ENCODE measurements at places on chromosomes 3 and 15.

- DNase-seq = no peak
Observed at GRCh38 chr3:100875239-100875638, 118.0 kb downstream of the ABI3BP start.

- DNase-seq = no peak
Observed at GRCh38 chr3:30035935-30036567, 570.4 kb upstream of the TGFBR2 start.

- no peak for DNase-seq
Observed at GRCh38 chr15:69902414-69903062, 195.2 kb downstream of the TLE3 start.

DNA sequence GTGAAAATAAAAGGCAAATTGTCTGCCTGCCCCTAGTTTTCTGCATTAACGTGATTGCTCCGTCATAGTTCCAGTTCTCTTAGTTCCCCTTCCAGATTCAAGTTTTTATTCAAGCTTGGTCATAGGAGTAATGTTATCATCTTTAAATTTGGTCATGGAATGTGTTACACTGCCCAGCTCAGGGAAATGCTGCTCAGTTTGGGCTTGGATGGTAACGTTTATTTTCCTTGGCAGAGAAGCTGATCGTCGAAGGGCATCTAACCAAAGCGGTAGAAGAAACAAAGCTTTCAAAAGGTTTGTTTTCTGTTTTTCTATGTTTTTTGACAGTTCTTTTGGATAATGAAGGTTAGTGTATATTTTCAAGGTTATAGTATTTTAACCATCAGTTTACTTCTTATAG is 118.4 kb upstream of the FLNB start:
- DNase-seq = no peak

GRCh38 chr3:5019411-5020241 is 40.4 kb downstream of the BHLHE40 start:
- no peak for DNase-seq

DNA sequence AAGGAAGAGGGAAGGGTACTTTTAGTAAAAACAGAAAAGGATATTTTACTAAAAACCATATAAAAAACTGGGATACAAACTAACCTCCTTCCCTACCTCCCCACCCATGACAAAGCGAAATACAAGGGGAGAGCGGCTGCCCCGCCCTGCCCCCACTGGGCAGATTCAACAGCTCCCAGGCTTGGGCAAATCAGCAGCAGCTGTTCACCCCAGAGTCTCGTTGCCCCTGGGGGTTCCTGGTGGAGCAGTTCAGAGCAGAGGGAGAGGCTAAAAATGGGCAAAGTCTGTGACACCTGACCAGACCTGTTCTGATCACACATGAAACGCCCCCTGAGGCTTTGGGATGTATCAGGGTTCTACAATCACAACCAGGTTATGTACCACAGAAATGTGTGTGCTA is 2.5 kb upstream of the ETFA start:
- no peak for DNase-seq

DNA sequence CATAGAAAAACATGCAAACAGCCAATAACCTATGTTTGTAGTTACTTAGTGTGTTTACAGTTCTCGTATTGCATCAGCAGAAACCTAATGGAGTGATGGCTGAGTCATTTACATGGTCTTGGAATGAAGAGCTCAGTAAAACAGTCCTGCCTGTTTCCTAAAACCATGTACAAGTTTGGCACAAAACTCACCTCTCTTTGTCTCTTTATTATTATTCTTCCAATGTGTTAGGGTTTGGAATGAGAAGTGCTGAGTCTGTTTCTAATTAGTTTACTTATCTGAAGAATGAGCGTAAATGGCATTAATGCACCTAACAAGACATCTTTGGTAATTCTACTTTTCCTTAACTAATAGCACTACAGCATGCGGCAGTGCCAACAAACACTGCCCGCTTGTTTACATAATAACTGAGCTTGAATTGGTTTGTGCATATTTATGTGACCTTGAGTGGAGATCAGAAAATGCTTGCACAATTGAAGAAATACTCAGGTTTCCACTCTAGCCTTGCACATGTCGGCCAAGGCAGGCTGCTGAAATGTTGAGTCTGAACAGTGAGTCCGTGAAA is 385.4 kb upstream of the SEMA6D start:
- no peak for DNase-seq

GRCh38 chr3:141240687-141241615 is 9.3 kb downstream of the PXYLP1 start:
- DNase-seq = no peak

DNA sequence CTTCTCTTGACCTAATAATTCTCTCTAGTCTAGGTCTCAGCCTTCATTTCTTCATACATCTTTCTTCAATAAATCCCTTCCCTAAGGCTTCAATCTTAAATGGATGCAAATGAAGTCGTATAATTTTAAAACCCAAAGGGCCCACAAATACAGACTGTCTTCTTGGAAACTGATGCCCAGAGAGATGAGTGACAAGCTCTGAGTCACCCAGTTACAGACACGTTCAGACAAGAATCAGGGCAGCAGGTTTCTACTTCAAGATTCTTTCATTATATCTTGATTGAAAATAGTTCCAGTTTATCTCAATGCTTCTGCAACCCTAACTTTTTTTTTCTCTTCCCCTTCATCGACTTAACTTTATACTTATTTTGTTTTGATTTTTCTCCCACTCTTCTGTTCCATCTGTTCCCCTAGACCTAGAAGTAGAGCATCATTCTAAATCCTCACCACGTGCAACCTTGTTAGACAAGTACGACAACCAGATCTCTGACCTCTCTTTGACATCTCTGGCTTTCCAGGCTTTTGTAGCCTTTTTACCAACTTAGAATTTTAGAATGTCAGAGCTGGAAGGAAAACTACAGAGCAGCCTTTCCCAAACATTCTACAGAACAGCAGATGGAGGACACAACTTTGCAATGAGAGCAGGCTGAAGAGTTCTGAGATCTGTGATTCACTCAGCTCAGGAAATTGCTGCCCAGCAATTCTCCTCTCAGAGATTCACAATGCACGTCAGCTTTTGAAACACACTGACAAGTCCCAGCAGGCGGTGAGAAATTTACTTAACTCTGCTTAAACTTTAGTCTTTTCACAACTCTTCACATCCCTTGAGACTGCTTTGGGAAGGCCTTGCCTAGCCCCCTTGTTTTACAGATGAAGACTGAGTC is 25.3 kb downstream of the NCEH1 start:
- DNase-seq = peak; percentile 38

- no peak for DNase-seq
Observed at GRCh38 chr15:65183865-65184159, 1.3 kb downstream of the CLPX start.
